ENCODE measurements at places on chromosomes 4 and X.

GRCh38 chrX:123468481-123468880 lies 264.4 kb downstream of the THOC2 start:
- no peak for DNase-seq

- DNase-seq, result no peak
These were observed 124.4 kb downstream of the NAF1 start for GRCh38 chr4:163042306-163042705.

DNA sequence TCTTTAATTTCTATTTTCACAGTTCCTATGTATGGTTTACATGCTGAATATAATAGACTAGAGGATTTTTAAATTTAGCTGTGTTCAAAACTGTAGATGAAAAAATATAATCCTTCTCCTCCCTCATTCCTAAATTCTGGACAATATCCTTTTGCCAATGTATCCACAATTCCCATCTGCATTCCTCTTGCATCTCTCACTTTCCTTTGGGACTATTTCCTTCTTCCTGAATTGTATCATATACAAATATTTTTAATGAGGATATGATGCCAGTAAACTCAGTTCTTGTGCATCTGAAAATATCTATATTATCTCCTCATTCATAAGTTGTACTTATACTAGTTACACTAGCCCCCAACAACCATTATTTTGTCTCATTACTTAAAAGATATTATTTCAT lies 46.7 kb downstream of the DDX60L start:
- DNase-seq, result no peak

DNA sequence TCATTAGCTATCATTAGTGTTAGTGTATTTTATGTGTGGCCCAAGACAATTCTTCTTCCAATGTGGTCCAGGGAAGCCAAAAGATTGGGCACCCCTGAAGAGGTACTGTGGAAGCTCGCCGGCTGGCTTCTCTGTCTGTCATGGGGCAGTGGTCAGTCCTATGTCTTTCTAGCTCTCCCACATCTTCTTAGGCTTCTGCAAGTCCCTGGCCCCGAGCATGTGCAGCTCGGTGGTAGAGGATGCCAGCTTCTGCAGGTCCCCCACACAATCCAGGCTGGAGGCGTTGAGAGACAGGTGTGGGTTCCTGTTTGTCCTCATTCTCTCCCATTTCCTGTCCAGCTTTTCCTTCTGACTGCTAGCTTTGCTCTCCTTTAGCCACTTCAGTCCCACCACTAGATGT lies 134.1 kb upstream of the NALF2 start:
- no peak for DNase-seq

GRCh38 chrX:40095583-40096394 lies 2.0 kb downstream of the BCOR start:
- DNase-seq, result peak; percentile 86

- no peak for DNase-seq
These were observed 225.9 kb upstream of the CASK start for GRCh38 chrX:42149281-42149680.

- no peak for DNase-seq
These were observed 64.3 kb downstream of the LRBA start for GRCh38 chr4:150950657-150951288.

DNA sequence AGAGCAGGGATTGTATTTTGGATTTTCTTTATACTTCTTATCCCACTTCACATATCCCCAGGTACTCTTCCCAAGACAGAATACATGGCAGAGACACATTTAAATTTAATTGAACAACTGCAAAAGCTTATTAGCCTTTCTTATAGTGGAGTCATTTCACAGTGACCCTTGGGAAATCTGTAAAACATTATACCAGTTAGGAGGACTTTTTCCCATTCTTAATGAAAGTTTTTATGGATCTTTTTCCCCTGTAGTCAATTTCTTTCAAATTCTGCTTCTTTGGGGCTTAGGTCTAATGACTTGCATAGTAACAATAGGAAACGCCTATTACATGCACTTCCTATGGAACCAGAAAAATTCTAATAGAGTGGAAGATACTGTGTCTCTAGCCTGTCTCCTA lies 14.6 kb upstream of the MCUB start:
- no peak for DNase-seq

DNA sequence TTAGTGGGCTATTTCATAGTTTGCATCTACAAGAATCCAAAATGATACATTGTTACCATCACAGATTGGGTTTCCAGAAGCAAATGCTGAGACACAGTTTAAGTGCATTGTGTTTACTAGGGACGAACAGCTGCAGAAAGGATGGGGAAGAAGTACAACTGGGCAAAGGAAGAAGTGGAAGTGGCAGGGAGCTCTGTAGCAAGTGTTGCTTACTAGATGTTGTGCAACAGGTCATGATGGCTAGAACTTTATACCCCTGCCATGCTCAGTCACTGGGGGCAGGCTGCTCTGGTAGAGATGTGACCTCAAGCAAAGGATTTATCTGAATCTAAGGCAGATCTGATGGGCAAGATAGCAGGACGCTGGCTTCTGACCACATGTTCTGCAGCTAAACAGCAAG lies 76.1 kb upstream of the EMCN start:
- DNase-seq, result no peak

GRCh38 chrX:102976286-102976685 lies 39.2 kb downstream of the RAB40AL start:
- DNase-seq, result no peak

- DNase-seq, result no peak
These were observed 94.1 kb upstream of the GALNT7 start for GRCh38 chr4:173074501-173074946.

DNA sequence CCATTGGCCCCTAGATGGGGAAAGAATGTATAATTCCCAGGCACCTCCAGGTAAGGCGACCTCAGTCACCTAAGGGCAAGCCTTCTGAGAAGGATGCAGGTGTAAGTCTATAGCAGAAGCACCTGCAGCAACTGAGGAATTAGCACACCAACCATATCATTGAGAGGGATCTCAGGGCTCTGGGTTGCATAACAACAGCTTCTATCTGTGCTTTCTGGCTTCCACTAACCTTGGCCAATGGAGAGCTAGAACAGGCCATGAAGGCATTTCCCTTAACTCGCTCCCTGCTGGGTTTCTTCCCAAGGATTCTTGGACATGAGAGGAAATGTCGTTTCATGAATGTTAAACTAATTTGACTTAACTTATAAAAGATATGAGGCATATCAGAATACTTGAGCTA lies 177.8 kb upstream of the GK2 start:
- DNase-seq, result no peak

DNA sequence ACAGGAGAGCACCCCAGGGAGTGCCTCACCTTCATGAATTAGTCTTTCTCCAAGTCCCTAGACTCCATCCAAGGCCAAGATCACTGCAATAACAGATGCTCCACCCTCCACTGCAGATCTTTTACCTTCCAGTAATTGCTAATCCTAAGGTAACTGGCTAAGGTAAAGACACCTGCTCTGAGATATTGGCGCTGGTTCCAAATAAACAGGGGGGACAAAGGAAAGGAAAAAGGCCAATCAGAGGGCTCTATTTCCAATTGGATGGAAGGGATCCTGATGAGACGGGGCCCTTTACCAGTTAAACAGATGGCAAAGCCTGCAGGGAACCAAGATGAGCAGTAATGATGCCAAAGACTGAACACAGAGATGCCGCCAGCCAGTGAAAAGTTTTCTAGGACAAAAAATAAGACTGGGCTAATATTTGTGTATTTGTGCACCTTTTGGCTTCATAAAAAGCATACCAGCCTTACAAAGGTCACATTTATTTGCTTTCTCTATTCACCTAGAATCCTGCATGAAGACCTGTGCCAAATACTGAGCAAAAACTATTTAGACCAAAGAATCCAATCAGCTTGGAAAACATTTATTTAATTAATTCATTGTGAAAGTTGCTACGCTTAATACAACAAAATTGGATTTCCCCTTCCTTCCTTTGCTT lies 148.5 kb downstream of the PPP3CA start:
- no peak for DNase-seq

DNA sequence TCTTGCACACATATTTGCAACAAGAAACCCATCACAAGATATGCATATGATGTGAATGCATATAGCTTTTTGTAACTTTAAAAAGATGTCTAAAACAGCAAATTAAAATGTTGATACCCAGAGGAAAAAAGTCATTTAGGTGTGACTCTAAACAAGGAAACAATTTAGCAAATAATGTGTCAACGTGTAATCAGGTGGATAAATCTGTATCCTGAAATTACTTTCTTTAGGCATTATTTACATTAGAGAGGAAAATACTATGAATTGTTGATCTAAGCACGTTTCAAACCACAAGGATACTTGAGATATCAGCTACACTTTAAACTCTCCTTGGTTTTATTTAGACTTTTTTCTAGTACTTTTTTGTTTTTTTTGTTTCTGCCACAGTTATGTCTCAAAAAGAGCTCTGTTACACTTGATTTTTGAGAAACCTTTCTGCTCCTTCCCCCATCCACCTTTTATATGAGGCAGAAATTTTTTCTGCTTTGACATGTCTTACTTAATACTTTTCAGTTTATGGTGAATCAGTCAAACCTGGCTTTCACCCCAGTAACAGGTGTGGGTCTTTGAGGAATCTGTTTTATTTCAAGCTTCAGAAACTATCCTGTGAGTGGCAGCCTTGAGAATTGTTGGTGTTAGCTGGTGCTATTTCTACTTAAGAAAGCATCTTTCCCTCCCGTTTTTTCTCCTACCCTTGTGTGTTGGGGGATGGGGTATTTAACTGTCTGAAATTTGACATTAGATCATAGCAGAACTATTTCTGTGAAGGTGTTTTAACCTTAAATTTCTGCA lies 1.9 kb downstream of the NPNT start:
- no peak for DNase-seq

DNA sequence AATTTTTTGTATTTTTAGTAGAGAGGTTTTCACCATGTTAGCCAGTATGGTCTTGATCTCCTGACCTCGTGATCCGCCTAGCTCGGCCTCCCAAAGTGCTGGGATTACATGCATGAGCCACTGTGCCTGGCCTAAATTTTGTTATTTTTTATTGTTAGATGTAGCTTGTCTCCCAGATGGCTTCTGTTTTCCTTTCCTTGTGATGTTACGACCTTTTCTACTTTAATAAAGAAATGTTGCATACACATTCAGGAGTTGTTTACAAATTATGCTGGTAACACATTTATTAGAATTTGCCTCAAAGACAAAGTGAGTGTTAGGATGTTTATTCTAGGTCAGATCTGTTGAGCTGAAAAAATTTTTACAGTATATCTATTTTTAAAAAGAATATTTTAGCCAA lies 18.4 kb downstream of the PDLIM5 start:
- DNase-seq, result no peak

- DNase-seq, result no peak
These were observed 131.8 kb upstream of the LIMCH1 start for GRCh38 chr4:41406113-41406516.
